NCI-H187 treated with DMSO at 0.1 percent for 48 hours (cell line): ENCODE measurements at places on chromosomes 2 and 18.

DNA sequence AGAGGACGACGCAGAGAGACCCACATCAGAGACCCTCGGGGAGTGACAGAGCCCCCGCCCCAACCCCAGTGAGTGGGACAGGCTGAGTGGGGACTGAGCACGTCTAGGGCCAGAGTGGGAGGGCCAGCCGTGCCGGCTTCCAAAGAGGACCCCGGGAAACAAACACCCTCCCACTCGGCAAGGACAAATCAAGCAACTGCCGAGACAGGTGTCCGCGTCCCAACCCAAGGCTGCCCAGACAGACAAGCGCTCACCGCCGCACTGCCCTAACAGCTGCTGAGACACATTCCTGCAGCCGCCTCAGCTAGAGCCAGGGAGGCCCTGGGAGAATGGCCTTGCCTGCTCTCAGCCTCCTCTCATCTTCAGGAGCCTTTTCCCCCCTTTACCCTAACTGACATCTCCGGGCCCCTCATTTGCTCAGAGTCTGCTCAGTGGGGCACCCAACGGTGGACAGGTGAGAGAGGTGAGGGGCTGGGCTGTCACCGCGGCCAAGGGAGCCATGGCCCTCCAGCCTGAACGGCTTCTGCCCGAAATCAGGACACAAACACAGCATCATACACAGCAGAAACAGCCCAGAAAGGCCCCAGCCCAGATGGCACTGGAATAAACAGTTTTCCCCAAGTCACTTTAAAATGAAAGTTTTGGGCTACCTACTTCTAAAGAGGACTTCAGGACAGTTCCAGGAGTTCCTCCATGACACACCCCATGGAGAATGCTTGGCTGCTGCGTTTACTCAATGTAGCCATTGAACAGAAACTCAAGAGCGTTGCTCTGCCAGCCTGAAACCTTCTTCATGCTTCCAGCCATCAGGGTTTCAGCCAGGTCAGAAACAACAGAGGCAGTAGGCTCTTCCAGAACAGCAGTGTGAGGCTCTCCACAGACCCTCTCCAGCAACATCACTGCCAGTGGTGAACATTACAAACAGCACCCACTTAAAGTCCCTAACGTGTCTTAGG lies 23.6 kb downstream of the SLC66A2 start:
- no peak for DNase-seq

DNA sequence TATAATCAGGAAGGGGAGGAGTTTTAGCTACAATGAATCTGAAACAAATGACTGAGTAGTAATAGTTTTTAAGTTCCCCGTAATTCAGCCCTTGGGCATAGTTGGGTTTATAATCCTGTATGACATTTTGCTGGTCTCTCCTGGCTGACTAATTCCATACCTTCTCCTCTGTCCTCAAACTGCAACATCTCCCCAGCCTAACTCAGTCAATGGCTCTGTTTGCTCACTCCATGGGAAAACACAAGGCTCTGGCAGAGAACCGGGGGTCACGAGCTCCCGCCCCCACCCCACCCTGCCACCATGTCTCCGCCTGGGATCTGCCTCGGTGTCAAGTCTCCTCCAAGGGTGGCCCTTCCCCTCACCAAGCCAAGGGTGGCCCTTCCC lies 168.6 kb downstream of the HDAC4 start:
- DNase-seq: no peak

DNA sequence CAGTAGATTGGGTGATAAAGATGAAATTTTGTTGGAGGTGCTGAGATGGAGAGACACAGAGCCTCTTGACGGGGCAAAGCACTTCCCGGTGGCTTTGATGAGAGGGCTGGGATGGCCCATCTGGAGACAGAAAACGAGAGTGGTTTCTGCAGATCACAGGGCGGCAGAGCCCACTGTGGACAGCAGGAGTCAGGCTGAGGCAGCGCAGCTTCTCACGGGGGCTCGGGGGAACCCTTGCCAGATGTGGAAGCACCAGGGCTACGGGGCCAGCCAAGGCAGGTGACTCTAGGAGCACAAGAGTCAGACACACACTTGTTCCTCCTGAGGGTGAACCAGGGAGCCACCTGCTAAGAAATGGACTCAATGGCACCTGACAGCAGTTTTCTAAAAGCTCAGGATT lies 78.5 kb downstream of the TPO start:
- no peak for DNase-seq

DNA sequence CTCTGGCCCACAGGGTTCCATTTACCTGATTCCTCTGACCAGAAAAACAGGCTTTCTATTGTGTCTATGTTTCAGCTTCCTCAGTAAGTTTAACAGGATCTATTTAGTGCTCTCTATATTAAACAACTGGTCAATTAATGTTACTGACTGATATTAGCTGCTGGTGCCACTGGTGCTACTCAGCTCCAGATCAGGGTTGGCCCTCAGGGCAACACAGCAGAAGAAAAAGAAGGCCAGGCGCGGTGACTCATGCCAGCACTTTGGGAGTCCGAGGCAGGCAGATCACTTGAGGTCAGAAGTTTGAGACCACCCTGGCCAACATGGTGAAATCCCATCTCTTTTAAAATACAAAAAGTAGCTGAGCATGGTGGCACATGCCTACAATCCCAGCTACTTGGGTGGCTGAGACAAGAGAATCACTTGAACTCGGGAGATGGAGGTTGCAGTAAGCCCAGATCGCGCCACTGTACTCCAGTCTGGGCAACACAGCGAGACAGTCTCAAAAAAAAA lies 56.3 kb upstream of the CHAC2 start:
- no peak for DNase-seq

- no peak for DNase-seq
Observed at GRCh38 chr18:2958819-2959298, 54.1 kb downstream of the LPIN2 start.

- no peak for DNase-seq
Observed at GRCh38 chr2:220736778-220737177, 835.3 kb downstream of the EPHA4 start.

GRCh38 chr2:227623226-227623625 lies 5.9 kb downstream of the SCYGR4 start:
- no peak for DNase-seq

DNA sequence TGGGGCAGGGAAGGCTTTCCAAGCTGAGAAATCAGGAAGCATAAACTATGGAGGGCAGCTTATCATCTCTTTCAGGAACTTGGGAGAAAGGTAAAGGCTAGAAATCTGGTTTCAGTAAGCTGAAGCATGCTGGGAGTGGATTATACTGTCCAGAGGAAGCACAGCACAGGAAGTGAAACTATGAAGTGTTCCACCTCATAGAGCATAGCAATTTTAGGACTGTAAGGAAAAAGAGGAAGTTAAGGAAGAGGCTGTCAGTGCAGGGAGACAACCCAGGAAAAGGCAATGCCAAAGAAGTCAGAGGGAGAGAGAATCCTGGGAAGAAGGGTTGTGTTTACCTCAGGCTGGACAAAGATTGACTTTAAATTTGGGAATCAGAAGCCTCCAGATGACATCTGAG lies 51.9 kb downstream of the EFEMP1 start:
- DNase-seq: no peak

- DNase-seq: no peak
Observed at GRCh38 chr2:102342888-102343287, 12.7 kb upstream of the IL18R1 start.

DNA sequence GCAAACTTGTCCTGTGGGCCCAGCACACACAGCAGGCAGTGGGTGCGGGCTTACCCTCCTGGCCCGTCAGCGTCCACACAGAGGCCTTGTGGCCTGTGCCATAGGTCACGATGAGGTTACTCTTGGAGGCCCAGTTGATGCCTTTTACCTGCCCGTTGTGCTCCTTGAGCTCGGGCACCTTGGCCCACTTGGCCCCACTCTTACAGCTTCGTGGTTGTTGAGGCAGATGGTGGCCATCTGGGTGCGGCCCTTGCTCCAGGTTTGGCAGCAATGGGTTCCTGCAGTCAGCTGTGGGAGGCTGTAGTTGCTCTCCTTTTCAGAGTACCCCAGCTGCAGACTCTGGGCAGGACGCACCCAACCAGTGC lies 45.5 kb upstream of the PTH2R start:
- DNase-seq: no peak

DNA sequence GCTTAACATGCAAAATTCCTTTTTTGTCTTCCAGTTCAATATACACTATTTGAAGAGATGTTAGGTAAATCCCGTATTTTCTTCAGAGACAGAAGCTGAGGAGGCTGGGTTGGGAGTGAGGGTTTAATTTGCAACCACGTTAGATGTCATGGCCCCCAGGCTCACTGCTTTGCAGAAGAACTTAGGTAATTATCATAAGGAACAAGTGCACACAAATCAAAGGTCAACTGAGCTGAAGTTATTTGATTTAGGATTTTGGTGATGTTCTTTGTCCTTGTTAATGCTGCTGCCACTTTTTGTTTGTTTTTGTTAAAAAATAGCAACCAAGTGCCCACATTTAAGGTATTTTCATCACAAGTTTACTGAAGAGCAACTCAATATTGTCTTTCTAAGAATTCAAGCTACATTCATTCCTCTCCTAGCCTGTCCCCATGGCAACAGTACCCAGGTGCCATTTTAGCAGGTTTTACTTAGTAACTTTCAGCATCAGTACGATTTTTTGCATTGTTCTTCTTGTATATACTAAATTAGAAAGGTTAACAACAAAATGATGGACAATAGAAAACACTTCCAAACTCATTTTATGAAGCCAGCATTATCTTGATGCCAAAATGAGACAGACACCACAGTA lies 62.9 kb upstream of the NDUFV2 start:
- DNase-seq: no peak

GRCh38 chr2:234451852-234452625 lies 44.8 kb downstream of the ARL4C start:
- DNase-seq: no peak
